ENCODE measurements at places on chromosomes 12 and 14.

- H3K36me3 ChIP-seq: no peaks in the 10 kb centered on the region
- peaks cover 1% of the 10 kb centered on the region for H3K4me1 ChIP-seq
- H3K4me3 ChIP-seq: no peak overlapping the region
- no peak for DNase-seq
- no peak overlapping the region for H3K27ac ChIP-seq
Measured at GRCh38 chr12:103327676-103328075, 168.1 kb downstream of the C12orf42 start.

DNA sequence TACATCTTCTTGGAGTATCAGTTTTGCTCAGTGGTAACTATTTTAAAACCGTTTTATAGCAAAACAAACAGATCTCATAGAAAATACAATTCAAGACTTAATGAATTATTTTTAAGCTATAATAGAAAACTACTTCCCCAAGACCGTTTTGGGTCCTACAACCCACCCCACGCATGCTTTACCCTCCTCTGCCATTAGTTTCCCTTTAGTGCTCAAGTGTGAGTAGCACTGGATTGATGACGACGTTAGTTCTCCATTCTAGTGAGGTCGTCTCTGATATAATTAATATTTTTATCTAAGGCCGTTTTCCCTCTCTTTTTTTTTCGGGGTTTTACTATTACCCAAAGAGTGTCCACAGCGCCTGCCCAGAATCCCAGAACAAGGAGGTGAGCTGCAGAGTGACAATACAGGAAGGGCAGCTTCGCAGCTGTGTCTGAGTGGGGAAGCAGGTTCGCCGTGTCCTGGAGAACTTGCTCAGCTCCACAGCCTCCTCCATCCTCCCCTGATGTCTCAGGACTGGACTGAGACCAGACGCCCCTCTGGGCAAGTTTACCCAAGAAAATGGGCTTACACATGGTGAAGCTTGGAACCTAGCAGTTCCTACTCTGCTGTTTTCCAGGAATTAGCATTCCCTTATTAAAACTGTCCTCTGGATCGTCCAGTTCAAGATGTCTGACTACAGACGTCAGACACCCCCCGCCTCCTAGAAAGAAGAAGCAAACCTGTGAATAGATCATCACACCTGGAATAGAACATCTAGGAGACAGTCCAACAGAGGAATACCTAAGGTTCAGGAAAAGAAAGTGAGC lies 31.9 kb upstream of the MON2 start:
- DNase-seq: no peak
- peaks cover 83% of the 10 kb centered on the region for H3K27me3 ChIP-seq
- no peaks in the 10 kb centered on the region for H3K36me3 ChIP-seq
- H3K4me3 ChIP-seq: peak overlapping the region; percentile 84

- no peaks in the 10 kb centered on the region for H3K27me3 ChIP-seq
- H3K4me1 ChIP-seq: no peaks in the 10 kb centered on the region
- no peak overlapping the region for H3K4me3 ChIP-seq
- H3K27ac ChIP-seq: peak overlapping the region; percentile 52
Measured at GRCh38 chr12:50841716-50842531, 802 bp upstream of the TMPRSS12 start.

DNA sequence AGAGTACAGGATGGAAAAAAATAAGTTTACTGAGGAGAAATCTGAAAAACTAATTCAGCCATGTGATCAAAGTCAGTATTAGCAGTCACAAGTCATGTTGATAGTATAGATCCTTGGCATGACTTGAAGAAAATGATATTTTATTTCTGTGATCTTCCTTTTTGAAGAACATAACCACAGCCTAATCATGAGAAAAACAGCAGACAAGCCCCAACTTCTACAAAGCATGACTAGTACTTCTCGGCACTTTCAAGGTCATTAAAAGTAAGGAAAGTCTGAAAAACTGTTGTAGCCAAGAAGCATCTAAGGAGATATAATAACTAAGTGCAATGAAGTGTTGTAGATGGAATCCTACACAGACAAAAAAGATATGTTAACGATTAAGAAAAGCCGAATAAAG lies 264.1 kb upstream of the FOXG1 start:
- H3K36me3 ChIP-seq: no peaks in the 10 kb centered on the region
- no peak overlapping the region for H3K27ac ChIP-seq
- no peaks in the 10 kb centered on the region for H3K4me1 ChIP-seq
- no peak overlapping the region for H3K4me3 ChIP-seq

GRCh38 chr12:93203361-93203760 lies 174.4 kb upstream of the NUDT4 start:
- H3K36me3 ChIP-seq: no peaks in the 10 kb centered on the region
- H3K27me3 ChIP-seq: no peaks in the 10 kb centered on the region
- no peak for DNase-seq
- H3K4me3 ChIP-seq: no peak overlapping the region

All from neural crest cell (in vitro differentiated cells).